ENCODE measurements at places on chromosomes 2 and 18.

DNA sequence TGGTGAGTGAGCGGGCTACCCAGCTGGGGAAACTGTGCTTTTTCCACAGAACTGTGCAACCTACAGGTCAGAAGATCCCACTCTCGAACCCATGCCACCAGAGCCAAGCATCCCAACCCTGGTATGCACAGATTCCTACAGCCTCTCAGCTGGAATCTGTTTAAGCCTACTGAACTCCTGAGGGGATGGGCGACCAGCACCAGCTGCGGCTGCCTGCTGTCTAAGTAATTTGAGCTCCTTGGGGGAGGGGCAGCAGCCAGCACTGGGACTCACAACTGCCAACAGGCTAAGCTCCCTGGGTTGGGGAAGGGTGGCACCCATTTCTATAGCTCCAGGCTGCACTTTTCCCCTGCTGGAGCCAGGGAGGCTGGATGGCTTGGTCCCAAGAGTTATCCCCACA lies 11.8 kb downstream of the CYP27C1 start:
- no peak for DNase-seq

GRCh38 chr18:64148988-64149387 lies at the start of gene LINC00305:
TSS of gene LINC00305 (minus strand) at chr18:64149088.
- DNase-seq = no peak

DNA sequence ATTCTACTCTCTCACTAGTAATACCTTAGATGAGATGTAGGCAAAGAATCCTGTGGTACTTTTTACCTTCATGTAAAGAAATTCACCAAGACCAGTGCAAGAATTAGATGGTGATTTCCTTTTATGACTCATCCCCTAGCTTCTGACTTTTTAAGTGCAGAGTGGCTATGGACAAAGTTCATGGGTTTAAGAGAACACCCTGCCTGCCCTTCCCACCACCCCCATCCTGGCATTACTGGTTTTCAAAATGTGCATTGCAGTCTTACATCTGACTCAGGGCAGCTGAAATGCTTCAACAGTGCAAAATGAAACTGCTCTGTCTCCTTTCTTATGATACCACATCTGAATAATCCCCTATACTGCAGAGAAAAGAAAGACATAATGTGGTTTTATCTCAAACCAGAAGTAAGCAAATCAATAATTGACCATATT lies 22.6 kb downstream of the MAIP1 start:
- DNase-seq = peak; percentile 36

- peak; percentile 23 for DNase-seq
These were observed 616.6 kb upstream of the FSHR start for GRCh38 chr2:49770919-49771318.

DNA sequence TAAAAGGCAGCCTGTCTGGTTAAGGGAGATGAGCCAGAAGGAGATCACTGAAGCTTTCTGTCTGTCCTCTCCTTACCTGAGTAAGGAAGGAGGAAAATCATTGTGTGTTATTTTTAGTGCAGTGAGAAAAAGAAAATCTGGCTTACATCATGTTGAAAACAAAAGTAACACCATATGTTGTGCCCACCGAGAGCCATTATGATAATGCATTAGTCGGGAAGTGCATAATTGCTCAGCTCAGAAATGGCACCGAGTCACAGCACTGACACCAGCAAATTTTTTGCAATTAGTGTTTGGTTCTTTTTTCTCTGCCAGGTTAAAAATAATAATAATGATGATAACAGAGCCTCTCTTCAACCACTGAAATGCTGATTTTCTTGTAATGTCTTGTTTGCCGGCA lies 46.6 kb downstream of the HNMT start:
- DNase-seq = no peak

GRCh38 chr18:63784787-63785452 lies 9.7 kb downstream of the SERPINB7 start:
- DNase-seq = no peak

DNA sequence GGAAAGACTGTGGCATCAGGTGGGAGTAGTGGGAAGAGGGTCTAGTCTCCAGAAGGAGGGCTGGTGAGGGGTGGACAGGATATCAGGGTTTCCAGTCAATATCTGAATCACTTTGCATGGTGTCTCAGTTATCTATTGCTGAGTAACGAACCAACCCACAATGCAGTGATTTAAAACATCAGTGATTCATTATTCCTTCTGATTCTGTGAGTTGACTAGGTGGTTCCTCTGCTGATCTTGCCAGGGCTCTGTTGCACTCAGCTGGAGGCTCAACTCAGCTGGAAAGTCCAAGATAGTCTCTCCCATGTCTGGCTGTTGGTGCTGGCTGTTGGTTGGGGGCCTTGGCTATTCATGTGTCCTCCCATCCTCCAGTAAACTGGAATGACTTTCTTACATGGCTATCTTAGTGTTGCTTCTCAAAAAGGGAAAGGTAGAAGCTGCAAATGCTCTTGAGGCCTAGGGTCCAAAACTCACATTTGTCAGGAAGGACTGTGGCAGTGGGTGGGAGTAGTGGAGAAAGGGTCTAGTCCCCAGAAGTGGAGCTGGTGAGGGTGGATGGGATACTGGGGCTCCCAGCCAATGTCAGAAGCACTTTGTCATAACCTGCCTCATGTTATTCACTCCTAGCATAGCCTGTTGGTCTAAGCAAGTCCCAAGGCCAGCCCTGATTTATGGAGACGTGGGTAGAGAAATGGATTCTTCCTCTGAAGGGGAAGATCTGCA lies 13.9 kb downstream of the IL1F10 start:
- no peak for DNase-seq

GRCh38 chr2:64766841-64767669 lies 113.3 kb upstream of the SERTAD2 start:
- DNase-seq = no peak

- DNase-seq = peak; percentile 62
These were observed at the start of gene TGFBRAP1 for GRCh38 chr2:105329561-105330495. TSS of gene TGFBRAP1 (minus strand) at chr2:105329735. CDS start at chr2:105308301, 21,434 bp downstream.

DNA sequence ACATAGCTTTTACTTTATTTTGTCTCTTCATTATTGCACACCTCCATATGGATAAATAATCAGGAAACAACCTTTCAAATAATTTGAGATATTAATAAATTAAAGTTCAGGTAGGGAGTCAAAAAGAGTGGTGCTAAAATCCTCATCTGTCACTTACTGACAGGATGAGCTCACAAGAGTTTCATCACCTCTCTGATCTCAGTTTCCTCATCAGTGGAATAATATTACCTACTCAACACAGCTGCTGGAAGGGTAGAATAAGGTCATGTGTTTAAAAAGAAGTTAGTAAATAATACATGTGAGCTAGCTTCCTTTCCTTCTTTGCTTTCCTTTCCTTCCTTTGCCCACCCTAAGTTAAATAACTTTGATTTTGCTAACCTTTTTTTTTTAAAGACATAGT lies 61.9 kb downstream of the RDH14 start:
- no peak for DNase-seq

Measured in SW480 (cell line).